ENCODE measurements at places on chromosomes 3 and 15. TPM values are rescaled to one million over a fixed set of nuclear protein-coding genes. Genes with fewer than 3 reads are reported as not detected.

Gene EPHB3
- total RNA-seq: 1.6 TPM

Gene EXD1
- total RNA-seq: not detected

Gene CHRM5
- not detected for total RNA-seq

Gene KNG1
- 0.24 TPM for total RNA-seq

DNA sequence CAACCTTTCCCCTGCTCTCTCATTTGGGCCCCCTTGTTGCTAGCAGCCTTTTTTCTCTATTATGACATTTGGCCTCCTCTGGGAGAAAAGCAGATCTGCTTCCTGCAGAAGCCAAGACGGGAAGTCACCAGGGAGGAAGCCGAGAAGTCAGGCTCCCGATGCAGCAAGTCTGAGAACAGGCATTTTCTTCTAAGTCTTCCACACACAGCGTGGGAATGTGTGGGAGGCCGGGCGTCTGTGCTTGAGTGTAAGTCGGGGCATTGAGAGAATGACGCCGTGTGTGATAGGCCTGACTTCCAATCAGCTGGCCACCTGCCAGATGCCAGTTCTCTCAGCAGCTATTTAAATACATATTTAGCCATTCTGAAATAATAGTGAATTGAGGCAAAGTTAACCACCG lies 75.8 kb upstream of the FAM98B start:
- DNase-seq: peak; percentile 69

- DNase-seq: no peak
These were observed 98.3 kb upstream of the SPATA12 start for GRCh38 chr3:56962206-56962605.

GRCh38 chr15:74776821-74777768 lies 4.8 kb upstream of the CSK start:
- peak; percentile 49 for DNase-seq

DNA sequence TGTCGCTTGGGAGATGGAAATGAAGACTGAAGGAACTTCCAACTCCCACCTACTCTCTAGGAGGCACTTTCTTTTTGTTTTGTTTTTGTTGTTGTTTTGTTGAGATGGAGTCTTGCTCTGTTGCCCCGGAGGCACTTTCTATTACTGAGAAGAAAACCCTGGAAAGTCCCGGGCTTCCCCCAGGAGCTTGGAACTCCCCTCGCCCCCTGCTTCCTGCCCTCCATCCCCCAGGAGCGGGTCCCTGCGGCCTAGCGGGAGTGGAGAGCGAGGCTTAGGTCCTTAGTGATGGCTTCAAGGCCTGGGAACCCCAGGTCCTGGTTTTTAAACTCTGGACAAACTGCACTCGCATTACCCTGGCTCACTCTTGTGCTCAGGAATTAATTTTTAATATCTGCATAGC lies 195.7 kb downstream of the OCA2 start:
- no peak for DNase-seq

Data from left cardiac atrium (tissue), 4 donors.